ENCODE measurements at places on chromosomes 4 and X. TPM values are rescaled to one million over a fixed set of nuclear protein-coding genes. Genes with fewer than 3 reads are reported as not detected.

SSX4 gene
- total RNA-seq = not detected

HDX gene
- 8.3 TPM for total RNA-seq

GNRHR gene
- not detected for total RNA-seq

FAT1 gene
- total RNA-seq = 0.53 TPM

FATE1 gene
- total RNA-seq = not detected

KCND1 gene
- 0.13 TPM for total RNA-seq

RAB39B gene
- total RNA-seq = 0.07 TPM

PNMA6E gene
- not detected for total RNA-seq

FHDC1 gene
- 0.04 TPM for total RNA-seq
